ENCODE measurements at places on chromosomes 2 and 18.

DNA sequence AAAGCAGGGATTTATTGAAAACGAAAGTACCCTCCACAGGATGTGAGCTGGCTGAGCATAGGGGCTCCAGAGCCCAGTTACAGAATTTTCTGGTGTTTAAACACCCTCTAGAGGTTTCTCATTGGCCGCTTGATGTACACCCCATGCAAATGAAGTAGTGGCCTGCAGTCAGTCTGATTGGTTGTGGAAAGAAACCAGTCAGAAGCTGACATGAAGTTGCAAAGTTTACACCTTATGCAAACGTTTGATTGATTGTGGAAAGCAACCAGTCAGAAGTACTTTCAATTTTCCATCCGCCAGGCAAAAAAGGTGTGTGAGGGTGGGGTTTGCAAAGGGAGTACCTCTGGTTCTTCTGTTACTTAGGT is 62.3 kb downstream of the VWA3B start:
- no peak for DNase-seq

DNA sequence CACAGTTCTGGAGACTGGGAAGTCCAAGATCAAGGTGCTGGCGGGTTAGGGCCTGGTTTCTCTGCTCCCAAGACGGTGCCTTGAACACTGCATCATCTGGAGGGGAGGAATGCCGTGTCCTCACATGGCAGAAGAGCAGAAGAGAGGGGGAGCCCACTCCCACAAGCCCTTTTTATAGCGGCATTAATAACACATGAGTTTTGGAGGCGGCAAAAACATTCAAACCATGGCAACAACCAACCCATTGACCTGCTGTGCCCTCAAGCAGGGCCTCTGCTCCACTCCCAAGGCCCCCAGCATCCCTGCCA is 62.0 kb downstream of the SMAD7 start:
- DNase-seq: no peak

GRCh38 chr2:218472988-218473387 is 54.1 kb downstream of the VIL1 start:
- DNase-seq: no peak

- DNase-seq: no peak
These were observed 7.2 kb upstream of the ACKR3 start for GRCh38 chr2:236562434-236562833.

DNA sequence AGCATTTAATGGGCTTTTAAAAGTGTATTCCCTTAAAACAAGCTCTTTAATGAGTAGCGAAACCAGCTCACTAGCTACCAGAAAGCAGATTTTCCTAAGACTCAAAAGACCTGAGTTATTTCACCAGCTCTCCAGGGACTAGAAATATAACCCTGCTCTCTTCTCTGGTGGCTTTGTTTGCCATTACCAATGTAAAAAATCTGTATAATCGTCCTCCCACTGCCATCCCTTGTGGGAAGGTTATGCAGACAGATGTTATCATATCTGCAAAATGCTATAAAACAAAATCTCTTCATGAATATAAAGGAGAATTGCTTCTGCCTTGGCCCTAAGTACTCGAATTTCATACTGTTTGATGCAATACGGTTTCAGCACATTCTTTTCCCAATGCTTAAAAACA is 335.2 kb downstream of the NUP35 start:
- peak; percentile 81 for DNase-seq

GRCh38 chr18:6004119-6004518 is 108.8 kb upstream of the TMEM200C start:
- DNase-seq: no peak

Data from NCI-H2171 treated with DMSO at 0.1 percent for 48 hours (cell line).